ENCODE measurements at places on chromosomes 6 and 20.

GRCh38 chr6:135030532-135031178, 24.0 kb downstream of the HBS1L start:
- DNase-seq: no peak

DNA sequence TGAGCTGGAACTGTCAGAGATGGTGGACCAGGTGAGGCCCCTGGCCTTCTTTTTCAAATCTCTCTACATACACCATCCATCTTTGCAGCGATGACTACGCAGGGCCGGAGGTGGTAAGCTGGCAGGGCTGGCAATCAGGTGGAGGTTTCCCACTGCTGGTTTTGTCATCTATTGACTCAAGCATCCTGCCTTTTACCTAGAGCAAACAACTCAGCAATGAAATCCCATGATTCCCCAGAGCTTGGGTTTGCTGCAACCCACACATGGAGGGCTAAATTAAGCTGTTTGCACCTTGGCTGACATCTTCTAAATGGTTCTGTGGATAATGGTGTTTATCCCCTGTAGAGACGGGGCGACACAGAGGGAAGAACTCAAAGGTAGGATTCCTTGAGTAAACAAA, 170.2 kb downstream of the SCP2D1 start:
- DNase-seq: no peak

- DNase-seq: no peak
Observed at GRCh38 chr20:55977690-55978459, 27.4 kb downstream of the CBLN4 start.

DNA sequence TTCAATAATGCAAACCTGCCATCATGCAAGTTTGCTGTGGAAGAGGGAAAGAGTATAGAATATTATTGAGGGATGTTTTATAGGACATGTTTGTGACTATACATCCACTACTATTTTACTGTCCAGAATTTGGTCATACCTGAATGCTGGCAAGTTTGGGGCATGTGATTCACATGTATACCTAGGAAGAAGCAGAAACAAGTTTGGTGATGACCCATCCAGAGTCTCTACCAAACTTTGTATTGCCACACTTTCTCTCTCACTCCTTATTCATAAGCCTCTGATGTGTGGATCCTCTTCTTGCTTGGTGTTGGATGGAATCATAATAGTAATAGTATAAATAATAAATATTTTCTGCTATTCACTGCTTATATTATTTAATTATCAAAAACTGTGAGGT, 108.5 kb upstream of the FLRT3 start:
- no peak for DNase-seq

All from kidney capillary endothelial cell (primary cell).